ENCODE measurements at places on chromosomes 6 and 20. TPM values are rescaled to one million over a fixed set of nuclear protein-coding genes. Genes with fewer than 3 reads are reported as not detected.

DBNDD2 gene
- total RNA-seq, result not detected

GRCh38 chr6:163226181-163226835, 188.2 kb upstream of the QKI start:
- DNase-seq, result no peak

- no peak for DNase-seq
Measured at GRCh38 chr6:4896401-4896800, 107.4 kb downstream of the RPP40 start.

- no peak for DNase-seq
Measured at GRCh38 chr6:43200541-43200940, 18.5 kb downstream of the CUL9 start.

TAGAP gene
- 22.7 TPM for total RNA-seq

DNA sequence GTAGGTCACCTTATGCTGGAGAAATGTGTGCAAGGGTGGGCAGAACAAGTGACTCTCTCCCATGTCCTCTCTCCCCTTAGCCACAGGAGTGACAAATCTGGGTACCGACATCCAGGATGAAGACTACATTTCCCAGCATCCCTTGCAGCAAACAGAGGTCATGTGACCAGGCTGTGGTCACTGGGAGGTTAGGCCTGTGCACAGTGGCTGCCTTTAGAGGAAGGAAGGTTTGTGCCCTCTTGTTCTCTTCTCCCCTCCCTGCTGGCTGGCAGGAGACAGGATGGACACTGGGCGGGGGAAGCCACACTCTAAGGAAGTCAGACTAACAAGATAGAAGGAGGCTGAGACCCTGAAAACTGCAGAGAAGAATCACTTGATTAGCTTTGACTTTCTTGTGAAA, 360.2 kb downstream of the PREX1 start:
- peak; percentile 49 for DNase-seq

DNA sequence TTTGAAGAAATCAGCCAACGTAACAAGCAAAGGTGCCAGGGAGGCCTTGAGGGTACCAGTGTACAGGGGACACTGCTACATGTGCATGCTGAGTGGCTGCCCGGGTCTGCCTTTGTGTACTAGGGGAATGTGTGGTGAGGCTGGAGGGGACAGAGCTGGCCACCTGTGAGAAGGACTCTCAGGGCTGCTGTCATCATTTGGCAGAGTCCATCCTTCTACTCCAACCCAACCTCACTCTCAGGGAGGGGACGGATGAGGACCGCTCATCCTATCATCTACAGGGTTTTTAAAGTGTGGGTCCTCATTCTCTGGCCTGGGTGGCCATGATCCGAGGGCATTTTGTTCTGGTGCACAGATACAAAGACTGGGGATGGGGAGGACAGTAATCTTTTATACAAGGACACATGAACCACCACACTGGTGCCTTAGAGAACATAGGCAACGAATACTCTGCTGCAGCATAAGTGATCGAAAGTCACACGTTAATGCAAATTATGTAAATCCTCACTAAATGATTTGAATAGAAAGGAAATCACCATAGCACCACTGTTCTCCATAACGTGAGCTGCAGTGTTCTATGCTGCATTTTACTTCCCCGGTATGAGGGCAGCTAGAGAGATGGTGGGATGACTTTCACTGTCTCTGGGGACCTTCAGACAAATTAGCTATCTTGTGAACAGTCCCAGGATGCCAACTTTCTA, 181.4 kb downstream of the GMPR start:
- peak; percentile 13 for DNase-seq

- DNase-seq, result no peak
Measured at GRCh38 chr6:147297663-147298316, 93.6 kb downstream of the STXBP5 start.

GRCh38 chr6:131821010-131821807, 13.4 kb downstream of the ENPP1 start:
- DNase-seq, result no peak

DNA sequence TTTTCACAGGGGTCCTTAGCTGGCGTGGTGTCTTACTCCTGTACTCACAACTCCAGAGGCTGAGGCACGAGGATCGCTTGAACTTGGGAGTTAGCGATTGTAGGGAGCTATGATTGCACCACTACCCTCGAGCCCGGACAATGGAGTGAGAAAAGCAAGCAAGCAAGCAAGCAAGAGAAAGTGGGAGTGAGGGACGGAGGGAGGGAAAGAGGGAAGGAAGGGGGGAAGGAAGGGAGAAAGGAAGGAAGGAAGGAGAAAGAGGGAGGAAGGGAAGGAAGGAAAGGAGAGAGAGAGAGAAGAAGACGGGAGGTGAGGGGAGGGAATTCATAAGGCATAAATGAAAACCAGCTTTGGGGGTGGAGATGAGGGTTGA, 120.5 kb downstream of the TRIM27 start:
- no peak for DNase-seq

- no peak for DNase-seq
Measured at GRCh38 chr20:58084566-58084965, 143.9 kb downstream of the ANKRD60 start.

ZBTB46 gene
- 1.1 TPM for total RNA-seq

DNA sequence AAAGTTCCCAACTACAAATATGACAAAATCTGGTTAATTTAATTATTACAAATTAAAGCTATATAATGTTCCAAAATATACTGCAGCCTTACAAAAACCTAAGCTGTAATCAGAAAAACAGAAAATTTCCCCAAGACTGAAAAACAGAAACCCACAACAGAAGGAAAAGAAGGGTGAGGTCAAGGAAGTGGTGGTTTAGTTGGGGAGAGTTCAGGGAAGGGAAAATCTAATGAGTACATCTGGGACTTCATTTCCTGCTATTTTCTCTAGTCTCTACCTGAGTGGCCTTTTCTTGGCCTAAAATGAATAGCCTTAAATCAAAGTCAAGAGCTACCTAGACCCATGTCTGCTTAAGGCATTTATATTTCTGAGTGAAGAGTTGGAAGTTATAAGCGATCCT, 66.2 kb upstream of the BEND6 start:
- DNase-seq, result no peak

DNA sequence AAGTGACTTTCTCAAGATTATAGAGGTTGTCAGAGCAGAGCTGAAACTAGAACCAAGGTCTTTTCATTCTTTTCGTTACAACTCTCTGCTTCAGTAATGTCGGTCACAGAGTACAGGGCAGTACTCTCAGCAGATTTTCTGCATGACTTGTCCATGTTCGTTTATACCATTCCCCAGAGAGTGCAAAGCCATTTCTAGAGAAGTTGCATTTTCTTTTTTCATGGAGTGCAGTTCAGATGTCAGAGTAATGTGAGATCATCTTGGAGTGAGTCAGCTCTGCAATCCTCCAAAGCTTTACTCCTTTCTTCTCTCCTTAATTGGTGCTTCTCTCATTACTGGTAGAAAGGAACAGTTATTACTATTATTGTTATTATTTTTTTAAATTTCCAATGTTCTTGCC, 115.6 kb upstream of the B3GAT2 start:
- no peak for DNase-seq

OOEP gene
- total RNA-seq, result not detected

- no peak for DNase-seq
Measured at GRCh38 chr20:8678098-8678776, 390.6 kb upstream of the PLCB4 start.

- DNase-seq, result no peak
Measured at GRCh38 chr6:38877721-38878120, 162.6 kb downstream of the DNAH8 start.

PDYN gene
- not detected for total RNA-seq

- no peak for DNase-seq
Measured at GRCh38 chr6:14569394-14569793, 451.8 kb downstream of the CD83 start.

- no peak for DNase-seq
Measured at GRCh38 chr6:108883172-108883571, 35.0 kb downstream of the ARMC2 start.

DNA sequence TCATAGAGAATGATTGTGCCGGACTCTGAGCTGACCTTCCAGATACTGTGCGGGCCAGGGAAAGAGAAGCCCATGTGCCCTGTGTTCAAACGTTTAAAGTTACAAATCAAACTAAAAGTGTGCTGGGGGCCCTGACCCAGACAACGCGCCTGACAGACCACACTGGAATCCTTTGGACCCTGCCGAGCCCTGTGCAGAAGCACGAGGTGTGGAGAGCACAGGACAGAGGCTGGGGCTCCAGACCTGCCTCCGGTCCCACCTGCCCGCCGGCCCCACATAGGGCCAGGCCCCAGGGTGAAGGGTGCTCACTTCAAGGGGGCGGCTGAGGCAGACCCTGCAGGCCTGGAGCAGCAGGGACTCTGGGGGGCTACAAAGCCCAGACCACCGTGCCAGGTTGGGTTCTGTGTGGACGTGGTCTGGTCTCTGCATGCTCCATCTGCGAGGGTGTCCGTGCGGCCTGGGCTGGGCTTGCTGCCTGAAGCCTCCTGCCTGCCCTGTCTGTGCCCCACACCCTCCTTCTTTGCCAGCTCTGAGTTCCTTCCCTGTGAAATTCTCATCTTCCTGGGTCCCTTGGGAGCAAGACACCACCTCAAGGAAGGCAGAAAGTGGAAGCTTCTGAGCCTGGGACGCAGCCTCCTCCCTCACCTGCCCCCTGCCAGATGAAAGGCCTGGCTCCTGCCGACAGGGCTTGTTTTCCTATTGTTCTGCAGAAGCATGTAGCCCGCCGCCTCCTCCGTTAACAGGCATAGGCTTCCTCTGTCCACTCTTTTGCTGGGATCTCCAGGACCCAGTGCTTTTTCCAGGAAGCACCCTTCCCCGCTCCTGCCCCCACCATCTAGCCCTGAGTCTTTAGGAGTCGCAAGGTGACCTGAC, 186.2 kb downstream of the ERMARD start:
- DNase-seq, result no peak

DNA sequence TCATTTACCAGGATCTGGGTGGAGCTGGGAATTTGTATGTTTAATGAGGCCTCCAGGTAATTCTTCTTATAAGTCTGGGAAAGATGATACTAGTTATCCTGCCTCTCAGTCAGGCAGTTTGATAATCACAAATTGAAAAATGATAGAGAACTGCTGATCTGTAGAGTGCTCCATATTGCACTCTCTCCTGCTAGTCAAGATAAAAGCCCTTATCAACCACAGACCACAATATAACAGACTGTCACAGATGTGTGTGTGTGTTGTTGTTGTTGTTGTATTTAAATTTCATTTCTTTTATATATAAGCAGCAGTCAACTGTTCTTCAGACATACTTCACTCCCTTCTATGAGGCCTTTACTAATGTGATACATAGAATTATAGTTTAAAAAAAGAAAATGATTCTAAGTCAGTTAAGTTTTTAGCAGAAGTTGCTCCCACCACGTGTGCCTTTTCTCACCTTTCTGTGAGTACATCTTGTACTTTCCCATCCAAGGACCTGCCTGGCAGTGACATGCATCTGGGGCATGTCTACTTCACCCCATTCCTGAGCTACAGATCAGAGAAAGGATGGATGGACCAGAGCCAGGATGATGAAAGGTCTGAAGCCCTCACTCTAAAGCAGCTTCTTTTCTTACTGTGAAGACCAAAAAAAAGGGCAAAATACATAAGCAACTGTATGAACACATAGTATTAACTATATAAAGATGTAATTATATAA, 29.8 kb downstream of the TENT5A start:
- no peak for DNase-seq

- DNase-seq, result no peak
Measured at GRCh38 chr20:1846341-1846740, 48.9 kb upstream of the SIRPA start.

DNA sequence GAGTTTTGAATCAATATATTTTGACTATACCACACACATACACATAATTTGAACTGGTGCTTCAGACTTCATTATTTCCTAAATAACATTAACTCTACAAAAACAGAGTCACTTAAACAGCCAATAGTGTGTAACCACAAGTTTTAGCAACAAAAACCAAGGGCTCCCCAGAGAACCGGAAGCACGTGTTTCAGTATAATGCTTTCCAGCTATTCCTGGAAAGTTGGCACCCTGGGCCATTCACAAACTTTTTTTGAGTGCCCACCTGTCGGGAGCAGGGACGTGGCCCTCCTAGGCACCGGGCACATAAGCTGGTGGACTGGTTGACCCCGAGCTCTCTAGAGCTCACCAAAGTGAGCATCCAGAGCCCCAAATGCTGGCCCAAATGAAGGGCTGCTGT, 1.9 kb upstream of the SLC35D3 start:
- peak; percentile 6 for DNase-seq

TUBB2A gene
- 23.3 TPM for total RNA-seq

DNA sequence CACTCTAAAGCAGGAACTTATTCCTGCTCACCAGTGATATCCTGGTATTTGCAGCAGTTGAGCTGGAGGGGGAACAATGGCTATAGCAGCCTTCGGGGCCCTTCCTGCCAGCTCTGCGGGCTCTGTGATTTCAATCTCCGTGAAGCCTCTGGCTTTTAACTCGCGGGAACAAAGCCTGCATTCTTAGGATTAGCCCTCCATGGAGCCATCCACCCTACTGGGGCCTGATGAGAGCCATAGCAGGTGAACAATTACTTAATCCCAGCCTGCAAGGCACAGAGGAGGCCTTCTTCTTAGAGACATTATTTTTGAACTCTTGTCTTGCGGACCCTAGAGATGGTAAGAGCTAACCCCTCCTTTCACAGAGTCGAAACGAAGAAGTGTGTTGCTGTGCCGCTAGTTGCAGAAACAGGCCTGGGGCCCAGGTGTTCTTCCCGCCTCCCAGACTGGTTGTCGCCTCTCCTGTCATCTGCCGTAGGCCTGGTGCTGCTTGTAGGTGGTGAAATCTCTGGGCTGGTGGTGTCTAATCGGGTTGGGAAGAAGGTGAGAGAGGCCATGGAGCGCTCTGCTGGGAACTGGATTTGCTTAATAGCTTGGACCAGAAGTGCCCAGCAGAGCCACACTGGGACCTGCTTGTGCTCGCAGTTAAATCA, 9.7 kb downstream of the GHRH start:
- no peak for DNase-seq

OXT gene
- not detected for total RNA-seq

GRCh38 chr6:157329829-157330228, 6.5 kb upstream of the TMEM242 start:
- DNase-seq, result no peak

DNA sequence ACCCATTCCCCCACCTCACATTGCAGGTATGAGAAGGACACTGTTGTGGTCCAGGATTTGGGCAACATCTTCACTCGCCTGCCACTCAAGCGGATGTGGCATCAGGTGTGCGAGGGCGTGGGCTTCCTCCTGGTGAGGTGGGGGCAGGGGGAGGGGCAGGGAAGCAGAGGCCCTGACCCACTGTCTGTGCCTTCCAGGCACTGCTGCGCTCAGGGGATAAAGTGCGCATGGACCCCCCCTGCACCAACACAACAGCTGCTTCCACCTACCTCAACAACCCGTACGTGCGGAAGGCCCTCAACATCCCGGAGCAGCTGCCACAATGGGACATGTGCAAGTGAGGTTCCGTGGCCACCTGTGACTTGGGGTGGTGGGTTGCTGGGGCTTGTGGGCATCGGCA, 3.7 kb downstream of the CTSA start:
- DNase-seq, result no peak

DNA sequence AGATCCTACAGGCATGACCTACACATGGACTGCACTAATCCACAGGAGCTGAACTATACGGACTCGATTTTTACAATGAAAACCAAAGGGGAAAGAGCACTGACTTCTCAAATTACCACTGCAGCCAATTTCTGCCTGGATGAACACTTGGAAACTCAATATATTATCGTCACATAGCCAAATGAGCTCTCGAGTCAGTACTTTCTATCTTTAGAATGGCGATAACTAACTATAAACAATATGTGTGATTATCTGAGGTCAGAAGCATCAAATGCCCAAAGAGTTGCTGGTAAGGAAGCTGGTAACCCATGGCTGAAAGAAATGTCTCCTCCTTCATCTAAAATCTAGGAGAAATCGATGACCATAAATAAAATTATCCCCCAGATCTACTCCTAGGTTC, 86.7 kb downstream of the KIF16B start:
- DNase-seq, result no peak

BTNL2 gene
- 4.9 TPM for total RNA-seq

SYCP2 gene
- total RNA-seq, result 0.19 TPM
